ENCODE measurements at places on chromosomes 5 and 9. TPM values are rescaled to one million over a fixed set of nuclear protein-coding genes. Genes with fewer than 3 reads are reported as not detected.

Gene FGFR4
- 1.6 TPM for total RNA-seq

Gene SURF2
- total RNA-seq: 19.6 TPM

Gene PCDHAC1
- total RNA-seq: 42.7 TPM

Gene DOLK
- total RNA-seq: 20.5 TPM

Gene GAPT
- 0.92 TPM for total RNA-seq

Gene IFNK
- not detected for total RNA-seq

Gene PCDHGB5
- total RNA-seq: 24.0 TPM

Gene GDA
- 19.1 TPM for total RNA-seq

Gene SNCAIP
- total RNA-seq: 48.2 TPM

Gene ALDH1A1
- 20.8 TPM for total RNA-seq

Gene IL3
- not detected for total RNA-seq

Gene C8G
- not detected for total RNA-seq

Gene FCN2
- total RNA-seq: not detected

Gene SPINK5
- total RNA-seq: not detected

Gene PSAT1
- total RNA-seq: 48.9 TPM

Gene ADGRD2
- total RNA-seq: 0.46 TPM

Gene CNTNAP3
- total RNA-seq: 30.7 TPM

Gene TJP2
- total RNA-seq: 16.1 TPM

Gene SNCB
- total RNA-seq: 31.8 TPM

Gene NDUFS4
- 131 TPM for total RNA-seq

Gene TERT
- total RNA-seq: under 0.01 TPM

Gene TMEM215
- 9.0 TPM for total RNA-seq

Gene SH3GL2
- 52.1 TPM for total RNA-seq

Gene FOXD4
- 1.6 TPM for total RNA-seq

Gene ADGRV1
- total RNA-seq: 191 TPM

Gene GRM6
- total RNA-seq: 0.23 TPM

Gene CDKN2B
- total RNA-seq: 0.92 TPM

Gene NUTM2F
- not detected for total RNA-seq

Gene GRXCR2
- total RNA-seq: not detected

Gene PCDHB2
- total RNA-seq: 12.7 TPM

Gene ZFAND5
- total RNA-seq: 189 TPM

Gene DENND1A
- total RNA-seq: 21.2 TPM

Gene PCDHGA11
- 18.9 TPM for total RNA-seq

Gene TXNDC15
- total RNA-seq: 105 TPM

Gene PCDHA4
- total RNA-seq: 15.0 TPM

Gene ADRB2
- total RNA-seq: 2.1 TPM

Gene CD274
- total RNA-seq: 1.6 TPM

Gene SLC6A7
- 20.5 TPM for total RNA-seq

Gene EIF4E1B
- total RNA-seq: 0.46 TPM

Gene SPAAR
- 0.46 TPM for total RNA-seq

Gene OR1J2
- not detected for total RNA-seq

Gene IFNA2
- total RNA-seq: not detected

Gene CCDC183
- 2.5 TPM for total RNA-seq

Gene CDH18
- 69.4 TPM for total RNA-seq

Gene LHX6
- 22.1 TPM for total RNA-seq

Gene PCDHB4
- 5.3 TPM for total RNA-seq

Gene SGTB
- total RNA-seq: 49.1 TPM

Gene CDH9
- total RNA-seq: 57.4 TPM

Gene STKLD1
- 3.0 TPM for total RNA-seq

Gene PFN3
- not detected for total RNA-seq

Gene PCDHGA5
- 7.2 TPM for total RNA-seq

Gene HSPB3
- not detected for total RNA-seq

Gene GIN1
- 14.3 TPM for total RNA-seq

Gene CTSV
- 0.46 TPM for total RNA-seq

Gene SVEP1
- total RNA-seq: 4.4 TPM

Gene PLPP7
- total RNA-seq: 9.2 TPM

Measured in diencephalon (tissue), 1 donor.